ENCODE measurements at places on chromosomes 4 and X.

- no peak for DNase-seq
These were observed 17.3 kb downstream of the ASMTL start for GRCh38 chrX:1435241-1435895.

- no peak for DNase-seq
These were observed 37.1 kb downstream of the RGS12 start for GRCh38 chr4:3329887-3330286.

DNA sequence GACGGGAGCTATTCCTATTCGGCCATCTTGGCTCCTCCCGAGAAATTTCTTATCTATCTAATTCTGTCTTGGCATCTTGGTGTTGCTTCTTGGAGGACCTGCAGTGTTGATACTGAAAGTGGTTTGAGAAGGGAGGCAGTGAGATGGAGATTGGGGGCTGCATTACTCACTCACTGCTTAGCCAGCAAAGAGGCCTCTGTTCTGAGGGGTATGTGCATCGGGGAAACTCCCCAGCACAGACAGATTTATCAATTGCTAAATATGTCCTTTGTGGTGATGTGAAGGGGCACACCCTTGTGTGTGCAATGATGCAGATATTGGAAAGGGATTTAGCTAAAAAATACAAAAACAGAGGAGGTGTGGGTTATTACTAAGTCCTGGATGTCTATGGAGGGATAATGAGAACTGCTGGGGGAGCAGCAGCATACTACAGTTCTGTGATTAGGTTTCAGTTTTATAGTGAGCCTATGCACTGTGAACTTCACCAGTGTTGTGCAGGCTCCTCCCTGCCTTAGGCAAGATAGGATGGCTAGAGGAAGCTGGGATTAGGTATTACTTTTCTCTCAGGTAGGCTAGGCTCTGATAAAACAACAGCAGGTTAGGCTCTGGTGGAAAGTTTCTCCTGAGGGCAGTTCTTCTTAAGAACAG is 279.0 kb downstream of the HS3ST1 start:
- no peak for DNase-seq

GRCh38 chrX:4373791-4374190 is 660.3 kb upstream of the PRKX start:
- no peak for DNase-seq

DNA sequence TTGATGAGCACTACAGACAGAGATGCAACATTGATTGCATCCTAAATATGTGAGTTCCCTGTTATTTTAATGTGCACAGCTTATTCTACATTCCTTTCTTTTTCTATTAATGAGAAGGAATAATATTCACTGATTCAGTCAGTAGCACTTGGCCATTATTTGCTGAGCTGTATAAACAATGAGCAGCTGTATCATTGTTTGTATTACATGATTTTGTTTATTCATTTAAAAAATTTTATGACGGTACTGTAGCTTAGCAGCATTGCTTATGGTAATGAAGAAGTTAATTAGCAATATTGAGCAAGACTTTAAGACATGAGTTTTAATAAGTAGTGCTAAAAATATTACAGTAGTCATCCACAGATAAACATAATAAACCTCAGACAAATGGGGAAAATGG is 582.0 kb downstream of the ADGRL3 start:
- DNase-seq, result no peak

DNA sequence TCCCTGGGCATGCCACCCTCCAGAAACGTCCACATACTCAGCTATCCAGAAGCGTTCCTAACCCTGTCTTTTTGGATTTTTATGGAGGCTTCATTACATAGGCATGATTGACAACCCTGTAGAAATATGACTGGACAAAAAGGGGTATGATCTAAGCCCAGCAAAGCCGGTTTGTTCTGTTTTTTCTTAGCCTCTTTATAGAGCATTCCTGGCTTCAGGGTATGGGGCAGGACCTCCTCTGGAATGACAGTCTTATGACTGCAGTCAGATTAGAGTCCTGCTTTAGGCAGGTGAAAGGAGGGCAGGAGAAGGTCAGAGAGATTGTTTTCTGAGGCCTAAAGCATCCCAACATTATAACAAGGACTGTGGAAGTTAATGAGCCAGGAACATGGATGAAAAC is 137.4 kb downstream of the DCLK2 start:
- no peak for DNase-seq

DNA sequence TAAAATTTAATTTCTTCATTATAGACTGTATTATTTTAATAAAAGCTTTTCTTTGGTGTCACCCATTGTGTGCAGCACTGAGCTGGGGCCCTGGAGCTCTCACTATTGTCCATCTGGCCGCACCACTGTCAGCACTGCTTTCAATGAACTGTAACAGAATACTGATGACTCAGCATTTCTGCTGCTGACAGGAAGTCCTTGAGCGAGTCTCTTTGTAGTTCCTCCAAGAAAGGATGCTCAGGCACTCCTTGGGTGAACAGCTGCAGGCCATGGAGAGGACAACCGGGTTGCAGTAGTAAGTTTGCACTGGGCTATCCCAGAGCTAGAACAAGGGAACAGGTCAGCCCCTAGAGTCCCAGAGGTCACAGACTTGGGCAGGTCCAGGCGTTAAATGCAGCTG is 81.6 kb downstream of the SORBS2 start:
- DNase-seq, result no peak

GRCh38 chr4:129998436-129999150 is 902.6 kb downstream of the C4orf33 start:
- DNase-seq, result no peak

- no peak for DNase-seq
These were observed 47.9 kb upstream of the RGN start for GRCh38 chrX:47030339-47030738.

GRCh38 chrX:100584611-100585010 is at the start of gene TNMD:
Gene TNMD (plus strand): TSS chrX:100584936. CDS start chrX:100585019, 83 bp downstream.
- no peak for DNase-seq

GRCh38 chr4:26127851-26128337 is 192.9 kb upstream of the RBPJ start:
- DNase-seq, result no peak

- DNase-seq, result no peak
These were observed 133.6 kb upstream of the S100G start for GRCh38 chrX:16516232-16516876.

DNA sequence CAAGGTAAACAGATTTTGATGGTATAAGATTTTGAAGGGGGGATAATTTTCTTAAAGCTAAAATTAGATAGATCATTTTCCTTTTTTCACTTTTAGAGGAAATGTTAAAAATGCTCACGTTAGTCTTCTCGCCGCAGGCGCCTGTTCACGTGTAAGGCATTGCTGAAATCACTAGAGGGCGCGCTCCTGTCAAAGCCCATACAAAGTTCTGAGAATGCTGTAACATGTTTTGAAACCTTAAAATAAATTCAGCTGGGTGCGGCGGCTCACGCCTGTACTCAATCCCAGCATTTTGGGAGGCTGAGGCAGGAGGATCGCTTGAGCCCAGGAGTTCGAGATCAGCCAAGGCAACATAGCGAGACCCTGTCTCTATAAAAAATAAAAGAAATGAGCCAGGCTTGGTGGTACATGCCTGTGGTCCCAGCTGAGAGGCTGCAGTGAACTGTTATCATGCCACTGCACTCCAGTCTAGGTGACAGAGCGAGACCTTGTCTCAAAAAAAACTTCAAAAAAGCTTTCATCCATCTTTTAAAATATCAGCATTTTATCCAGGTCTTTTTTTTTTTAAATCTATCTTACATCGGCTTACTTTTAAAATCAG is 138.0 kb downstream of the RBMX2 start:
- no peak for DNase-seq

- no peak for DNase-seq
These were observed 722.1 kb downstream of the PCDH7 start for GRCh38 chr4:31442236-31442635.

- DNase-seq, result no peak
These were observed 118.1 kb upstream of the EMCN start for GRCh38 chr4:100635899-100636298.

- no peak for DNase-seq
These were observed 37.2 kb upstream of the MGST2 start for GRCh38 chr4:139628184-139629012.

DNA sequence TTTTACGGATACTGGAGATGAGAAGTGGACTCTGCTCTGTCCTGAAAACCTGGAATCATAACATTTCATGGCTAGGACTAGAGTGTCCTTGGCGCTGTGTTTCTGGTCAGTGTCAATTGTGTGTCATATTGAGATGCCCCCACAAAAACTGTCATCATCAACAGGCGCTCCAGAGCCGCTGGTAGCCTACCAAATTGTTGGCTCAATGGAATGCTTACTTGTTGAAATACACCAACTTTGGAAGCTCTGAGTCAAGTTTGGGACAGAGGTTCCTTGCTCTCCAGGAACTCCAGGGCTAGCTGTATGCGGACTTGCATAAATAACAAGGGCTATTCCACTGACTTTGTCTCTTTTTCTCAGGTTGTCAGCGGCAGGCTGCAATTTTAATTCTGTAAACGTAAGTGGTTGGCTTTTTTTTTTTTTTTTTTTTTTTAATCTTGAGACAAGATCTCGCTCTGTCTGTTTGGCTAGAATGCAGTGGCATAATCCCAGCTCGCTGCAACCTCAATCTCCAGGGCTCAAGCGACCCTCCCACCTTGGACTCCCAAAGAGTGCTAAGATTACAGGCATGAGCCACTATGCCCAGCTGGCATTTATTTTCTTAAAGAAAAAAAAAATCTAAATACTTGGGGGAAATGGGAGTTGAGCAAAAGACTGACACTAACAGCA is 871 bp upstream of the HPGD start:
- DNase-seq, result no peak

DNA sequence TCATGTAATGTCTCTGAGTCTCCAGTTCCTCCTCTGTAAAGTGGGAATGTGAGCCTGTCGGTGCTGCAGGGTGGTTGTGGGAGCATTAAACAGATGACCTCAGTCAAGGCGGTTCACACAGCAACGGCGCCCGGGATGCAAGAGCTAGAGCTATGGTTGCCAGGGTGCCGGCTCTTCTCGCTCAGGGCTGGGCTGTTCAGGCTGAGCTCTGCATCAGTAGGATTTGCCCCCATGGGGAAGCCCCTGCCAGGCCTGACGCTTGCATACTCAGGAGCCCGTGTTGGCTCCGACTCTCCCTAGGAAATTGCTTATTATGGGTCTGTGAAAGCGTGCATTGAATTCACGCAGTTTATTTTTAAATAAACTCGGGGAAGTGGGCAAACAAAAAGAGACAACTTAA is 67.3 kb downstream of the PSAPL1 start:
- DNase-seq, result no peak

DNA sequence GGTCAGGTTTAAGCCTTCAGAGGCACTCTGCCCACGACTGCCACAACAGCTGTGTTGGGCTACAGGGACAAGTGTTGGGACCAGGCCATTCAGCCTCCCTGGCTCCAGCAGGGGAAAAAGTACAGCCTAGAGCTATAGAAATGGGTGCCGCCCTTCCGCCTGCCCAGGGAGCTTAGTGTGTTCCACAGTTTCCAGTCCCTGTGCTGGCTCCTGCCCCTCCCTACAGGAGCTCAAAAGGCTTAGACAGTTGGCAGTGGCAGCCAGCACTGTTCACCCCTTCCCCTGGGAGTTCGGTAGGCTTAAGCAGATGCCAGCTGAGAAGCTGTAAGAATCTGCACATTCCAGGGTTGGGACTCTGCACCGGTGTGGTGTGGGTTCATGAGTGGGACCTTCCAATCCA is 408.2 kb upstream of the INTU start:
- no peak for DNase-seq

DNA sequence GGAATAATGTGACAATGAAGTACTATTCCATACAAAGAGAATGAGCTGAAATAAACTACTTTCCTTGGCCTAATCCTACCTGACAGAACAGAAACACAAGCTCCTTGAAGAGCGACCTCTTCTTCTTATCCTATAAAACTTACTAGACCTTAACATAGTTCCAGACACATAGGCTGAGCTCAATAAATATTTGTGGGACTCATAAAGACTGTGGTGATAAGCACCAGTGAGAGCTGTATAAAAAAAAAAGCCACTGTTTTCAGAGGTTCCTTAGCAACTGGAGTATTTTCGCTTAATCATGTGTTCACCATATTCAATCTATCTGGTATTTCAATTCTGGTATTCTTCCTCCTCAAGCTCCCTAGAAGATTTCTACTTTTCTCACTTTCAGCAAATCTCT is 1129.6 kb downstream of the STPG2 start:
- DNase-seq, result no peak

GRCh38 chrX:145856181-145856580 is 38.6 kb downstream of the SLITRK2 start:
- no peak for DNase-seq

- no peak for DNase-seq
These were observed 14.4 kb upstream of the CCNG2 start for GRCh38 chr4:77142646-77143028.

GRCh38 chr4:154634058-154634457 is 21.6 kb upstream of the FGG start:
- no peak for DNase-seq

GRCh38 chr4:182655340-182655739 is 261.8 kb downstream of the DCTD start:
- no peak for DNase-seq

DNA sequence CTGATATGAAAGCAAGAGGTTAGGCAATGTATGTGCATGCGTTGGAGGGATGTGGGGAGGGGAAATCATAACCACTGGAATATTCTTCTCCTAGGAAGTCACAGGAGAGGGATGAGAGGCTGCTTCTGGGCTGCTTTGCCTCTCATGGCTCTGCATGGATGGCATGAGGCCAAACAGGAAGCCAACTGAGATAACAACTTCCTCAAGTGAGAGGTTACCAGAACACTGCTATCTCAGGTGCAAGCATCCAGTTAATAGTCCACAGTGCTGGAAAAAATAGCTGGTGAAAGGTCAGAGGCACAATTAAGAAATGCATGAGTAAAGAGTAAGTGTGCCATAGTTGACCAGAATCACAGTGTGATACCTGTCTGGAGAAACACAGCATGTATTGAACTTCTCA is 113.3 kb downstream of the ELOVL6 start:
- DNase-seq, result no peak

GRCh38 chr4:104732766-104733165 is 238.1 kb upstream of the CXXC4 start:
- DNase-seq, result no peak

- DNase-seq, result no peak
These were observed 568.8 kb downstream of the PPARGC1A start for GRCh38 chr4:23320931-23321587.

- DNase-seq, result no peak
These were observed 91.6 kb upstream of the GNPDA2 start for GRCh38 chr4:44817930-44818329.

GRCh38 chr4:148926276-148927260 is 484.4 kb upstream of the NR3C2 start:
- DNase-seq, result no peak
